Left renal pelvis (tissue), 4 donors: ENCODE measurements at places on chromosomes 12 and 14. TPM values are rescaled to one million over a fixed set of nuclear protein-coding genes. Genes with fewer than 3 reads are reported as not detected.

The CMTM5 gene
- 3.9 TPM for polyA plus RNA-seq

The ALKBH1 gene
- 11.3 TPM for polyA plus RNA-seq

The CD69 gene
- polyA plus RNA-seq, result 1.4 TPM

The ABCD2 gene
- polyA plus RNA-seq, result 0.11 TPM

The PDE3A gene
- 26.8 TPM for polyA plus RNA-seq

The STON2 gene
- polyA plus RNA-seq, result 2.5 TPM

GRCh38 chr14:28767030-28767852 lies 654 bp downstream of the FOXG1 start:
- no peak for DNase-seq

DNA sequence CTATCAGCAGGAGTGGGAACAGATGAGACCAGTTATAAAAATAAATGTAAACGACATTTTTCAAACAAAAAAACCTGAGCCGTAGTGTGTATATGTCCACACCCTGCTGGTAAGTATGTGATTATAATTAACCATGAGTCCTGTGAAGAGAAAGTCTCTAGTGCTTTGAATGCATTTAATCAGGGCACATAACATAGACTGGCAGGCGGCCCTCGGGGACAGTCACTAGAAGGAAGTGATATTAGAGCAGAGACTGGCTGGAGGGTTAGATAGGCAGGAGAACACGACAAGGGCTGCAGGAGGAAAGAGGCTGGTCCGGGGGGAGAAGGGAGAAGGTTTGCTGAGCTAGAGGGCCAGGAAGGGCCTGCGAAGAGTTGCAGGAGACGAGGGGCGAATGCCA lies 23.8 kb upstream of the ELK3 start:
- no peak for DNase-seq

DNA sequence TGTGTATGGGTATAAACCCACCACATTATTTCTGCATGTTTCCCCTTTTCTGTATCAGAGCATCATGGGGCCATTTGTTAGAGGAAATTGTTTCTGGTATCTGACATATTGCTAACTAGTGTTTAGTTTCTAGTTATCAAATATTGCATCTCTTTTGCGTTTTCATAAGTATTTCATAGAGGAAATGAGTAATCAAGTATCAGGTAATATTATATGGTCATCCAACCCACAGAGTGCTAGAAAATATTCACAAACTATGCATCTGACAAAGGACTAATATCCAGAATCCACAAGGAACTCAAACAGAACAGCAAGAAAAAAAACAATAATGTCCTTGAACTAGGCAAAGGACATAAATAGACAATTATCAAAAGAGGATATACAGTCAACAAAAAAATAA lies 258.9 kb upstream of the LRIG3 start:
- DNase-seq, result no peak

GRCh38 chr14:59293935-59294661 lies 105.6 kb downstream of the DAAM1 start:
- no peak for DNase-seq

DNA sequence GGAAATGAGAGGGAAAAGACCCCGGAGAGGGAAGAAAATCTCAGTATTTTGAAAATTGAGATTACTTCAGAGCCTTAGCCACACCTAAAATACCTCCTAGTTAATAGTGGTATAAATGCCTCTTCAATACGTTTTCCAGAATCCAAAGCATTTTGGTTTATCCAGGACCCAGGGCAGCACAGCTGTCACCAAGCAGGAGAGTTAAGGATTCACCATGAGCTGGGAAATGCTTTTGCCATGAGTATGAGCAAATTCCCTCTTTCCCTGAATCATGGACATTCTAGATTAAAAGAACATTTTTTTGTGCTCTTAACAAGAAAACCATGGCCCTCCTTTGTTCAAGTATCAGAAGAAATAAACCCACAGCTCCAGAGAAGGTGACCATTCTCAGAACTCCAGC lies 21.8 kb upstream of the RTRAF start:
- DNase-seq, result no peak

GRCh38 chr14:77228056-77228455 lies 43.0 kb downstream of the NGB start:
- no peak for DNase-seq

GRCh38 chr12:51695241-51696010 lies 104.4 kb downstream of the SCN8A start:
- DNase-seq, result no peak

GRCh38 chr14:92515546-92516343 lies 2.2 kb downstream of the RIN3 start:
- no peak for DNase-seq

- no peak for DNase-seq
Observed at GRCh38 chr12:54364413-54364812, at the start of gene GPR84. Gene GPR84 (minus strand): TSS chr12:54364486. CDS start chr12:54363851, 635 bp downstream.

- DNase-seq, result no peak
Observed at GRCh38 chr12:45408729-45409114, 192.8 kb downstream of the ANO6 start.

GRCh38 chr12:43444940-43445564 lies 107.0 kb downstream of the ADAMTS20 start:
- no peak for DNase-seq

DNA sequence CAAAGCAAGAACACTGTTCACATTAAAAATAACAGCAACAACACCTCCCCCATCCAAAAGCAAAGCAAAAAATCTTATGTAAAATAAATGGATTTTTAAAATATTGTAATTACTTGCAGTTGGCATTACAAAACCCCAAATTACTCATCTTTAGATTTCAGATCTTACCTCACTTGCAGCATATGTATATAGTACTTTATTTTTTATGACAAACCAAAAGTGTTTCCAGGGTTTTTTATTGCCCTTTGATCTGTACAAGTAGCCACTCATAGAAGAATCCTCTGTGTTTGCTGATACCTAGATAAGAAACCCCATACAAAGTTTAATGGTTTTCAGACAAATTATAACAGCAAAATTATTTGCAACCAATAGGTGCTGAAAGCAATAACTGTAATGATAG lies 12.2 kb upstream of the NR2C1 start:
- no peak for DNase-seq

DNA sequence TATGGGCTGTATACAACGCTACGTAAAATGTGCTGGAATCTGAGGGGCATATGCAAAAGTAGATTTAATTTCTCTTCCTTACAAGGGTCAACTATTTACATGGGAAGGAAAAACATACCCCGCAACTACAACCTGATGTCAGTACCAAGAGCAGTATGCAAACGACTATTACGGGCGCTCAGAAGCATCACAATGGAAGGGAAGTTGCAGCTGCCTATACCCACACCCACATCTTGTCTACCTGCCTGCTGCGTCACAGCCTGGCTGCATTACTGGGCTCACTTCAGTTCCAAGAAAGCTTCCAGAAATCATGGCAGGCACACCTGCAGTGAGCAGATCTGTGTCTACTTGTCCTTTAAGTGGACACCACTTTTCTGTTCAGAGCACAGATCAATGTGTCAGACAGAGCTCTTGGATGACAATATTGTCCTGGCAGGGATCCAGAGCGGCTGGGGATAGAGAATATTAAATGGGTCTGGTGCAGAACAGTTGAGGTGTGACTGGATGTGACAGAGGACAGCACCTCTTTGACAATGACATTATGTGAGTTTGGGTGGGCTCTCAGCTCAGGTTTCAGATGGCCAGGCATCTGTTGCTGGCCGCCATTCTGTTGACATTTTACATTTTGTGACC lies 41.5 kb upstream of the GNG2 start:
- no peak for DNase-seq

DNA sequence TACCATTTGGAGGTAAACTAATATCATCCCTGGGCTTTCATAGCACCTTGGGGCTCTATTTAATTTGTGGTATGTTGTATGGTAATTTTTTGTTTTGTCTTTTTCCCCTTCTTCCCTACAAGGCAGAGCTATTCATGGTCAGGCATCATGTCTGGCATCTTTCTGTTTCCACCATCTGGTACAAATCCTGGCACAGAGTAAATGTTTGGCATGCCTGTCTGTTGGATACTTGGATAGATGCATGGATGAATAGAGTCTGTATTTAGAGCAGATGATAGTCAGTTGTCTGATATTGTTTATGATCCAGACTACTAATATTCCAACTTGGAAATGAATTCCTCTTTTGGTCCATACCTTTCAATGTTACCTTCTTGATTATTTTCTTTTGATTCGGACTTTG lies 139.8 kb downstream of the NEDD1 start:
- DNase-seq, result no peak

DNA sequence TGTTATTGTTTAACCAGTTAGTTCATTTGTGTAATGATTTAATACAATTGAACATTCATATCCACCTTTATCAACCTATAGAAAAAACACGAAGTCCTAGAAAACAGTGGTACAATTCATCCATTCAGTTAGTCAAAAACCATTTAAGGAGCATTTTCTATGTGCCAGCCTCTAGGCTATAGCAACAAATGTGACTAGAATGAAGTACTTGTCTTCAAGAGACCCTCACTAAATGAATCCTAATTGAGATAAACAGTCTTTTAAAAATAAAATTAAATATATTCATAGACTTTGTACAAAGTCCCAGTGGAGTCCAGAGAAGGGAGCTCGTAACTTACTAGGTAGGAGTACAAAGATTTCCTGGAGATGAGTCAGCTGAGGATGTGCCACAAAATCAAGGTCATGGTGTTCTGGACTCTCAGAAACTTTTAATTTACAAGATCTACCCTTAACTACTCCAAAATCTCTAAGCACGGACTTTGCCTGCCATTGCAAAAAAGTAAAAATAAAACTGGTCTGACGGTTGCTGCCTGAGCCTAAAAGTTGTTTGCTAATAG lies 430.7 kb upstream of the DCN start:
- no peak for DNase-seq

DNA sequence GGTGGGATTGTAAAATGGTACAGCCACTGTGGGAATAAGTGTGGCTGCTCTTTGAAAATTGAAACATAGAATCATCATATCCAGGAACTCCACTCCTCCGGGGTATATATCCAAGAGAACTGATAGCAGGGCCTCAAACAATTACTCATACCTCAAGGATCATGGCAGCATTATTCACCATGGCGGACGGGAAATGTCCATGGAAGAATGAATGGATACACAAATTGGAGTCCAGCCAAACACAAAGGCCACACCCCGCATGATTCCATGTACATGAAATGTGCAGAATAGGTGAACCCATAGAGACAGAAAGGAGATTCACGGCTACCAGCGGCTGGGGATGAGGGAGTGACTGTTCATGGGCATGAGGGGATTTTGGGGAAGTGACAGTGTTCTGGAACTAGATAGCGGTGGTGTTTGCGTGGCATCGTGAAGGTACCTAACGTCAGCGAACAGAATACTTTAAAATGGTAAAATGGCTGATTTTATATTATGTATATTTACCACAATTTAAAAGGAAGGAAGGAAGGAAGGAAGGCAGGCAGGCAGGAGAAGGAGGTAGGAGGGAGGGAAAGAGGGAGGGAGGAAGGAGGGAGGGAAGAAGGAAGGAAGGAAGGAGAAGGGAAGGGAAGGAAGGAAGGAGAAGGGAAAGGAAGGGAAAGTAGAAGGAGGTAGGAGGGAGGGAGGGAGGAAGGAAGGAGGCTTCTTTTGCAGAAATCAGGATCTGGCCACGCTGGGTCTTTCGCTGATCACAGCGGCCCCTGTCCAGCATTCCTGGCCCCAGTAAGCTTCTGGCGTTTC lies 14.1 kb upstream of the NCOR2 start:
- no peak for DNase-seq

DNA sequence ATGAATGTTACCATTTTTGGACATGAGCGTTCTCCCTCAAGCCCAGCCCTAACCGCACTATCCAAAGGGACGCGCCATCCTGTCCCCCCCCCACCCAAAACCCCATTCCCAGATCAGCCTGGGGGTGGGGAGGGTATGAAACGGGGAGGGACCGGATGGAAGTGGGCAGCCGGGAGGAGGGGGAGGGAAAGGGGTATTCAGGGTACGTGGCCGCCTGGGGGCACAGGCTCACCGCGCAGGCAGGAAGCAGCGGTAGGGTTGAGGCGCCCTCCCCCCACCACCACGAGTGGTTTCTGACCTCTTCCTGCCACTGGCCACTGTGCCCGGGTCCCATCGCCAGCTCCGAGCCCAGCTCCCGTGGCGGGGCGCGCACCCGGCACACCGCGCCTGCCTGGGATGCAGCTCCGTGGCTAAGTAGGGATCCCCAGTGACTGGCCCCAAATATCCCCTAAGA lies 1.4 kb downstream of the ACTN1 start:
- DNase-seq, result no peak

DNA sequence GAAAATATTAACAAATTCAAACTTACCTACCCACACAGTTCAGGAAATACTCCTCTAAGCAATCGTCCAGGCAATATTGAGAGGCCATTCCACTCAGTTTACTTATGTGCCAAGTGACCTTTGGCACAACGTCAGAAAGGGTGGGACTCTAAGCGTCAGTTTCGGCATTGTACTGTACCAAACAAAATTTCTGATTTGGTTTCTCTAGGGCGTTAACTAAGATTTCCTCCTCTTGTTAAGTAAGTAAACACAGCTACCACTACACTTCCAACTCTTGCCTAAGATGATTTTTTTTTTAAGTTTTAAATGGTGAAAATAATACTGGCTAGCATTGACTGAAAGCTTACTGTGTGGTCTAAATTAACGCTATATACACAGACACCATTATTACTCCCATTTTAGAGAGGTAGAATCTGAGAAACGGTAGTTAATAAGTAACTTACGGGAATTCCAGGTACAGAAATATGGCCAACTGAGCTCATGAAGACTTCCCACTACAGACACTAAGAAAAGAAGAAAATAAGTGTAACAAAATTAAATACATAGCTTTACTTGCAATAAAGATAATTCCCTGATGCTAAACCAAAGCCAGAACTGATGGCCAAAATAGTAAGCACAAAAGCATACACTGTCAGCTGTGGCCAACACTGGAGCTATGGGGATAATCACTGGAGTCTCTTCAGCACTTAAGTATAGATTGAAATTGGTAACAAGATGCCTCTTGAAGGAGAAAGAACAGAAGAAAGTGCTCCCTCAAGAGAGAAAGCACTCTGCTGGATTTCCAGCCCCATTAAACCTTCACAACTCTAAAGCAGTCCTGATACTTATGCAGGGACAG lies 76.1 kb downstream of the EPS8 start:
- DNase-seq, result no peak

- no peak for DNase-seq
Observed at GRCh38 chr14:105290621-105291346, 10.0 kb downstream of the BRF1 start.

GRCh38 chr14:51845811-51846210 lies 14.6 kb upstream of the GNG2 start:
- no peak for DNase-seq
